ENCODE measurements at places on chromosomes 3 and 15. TPM values are rescaled to one million over a fixed set of nuclear protein-coding genes. Genes with fewer than 3 reads are reported as not detected.

The GRK7 gene
- 0.04 TPM for total RNA-seq

The GOLGA8S gene
- 0.18 TPM for total RNA-seq

The GAP43 gene
- total RNA-seq = 4.3 TPM

The ZNF860 gene
- 0.62 TPM for total RNA-seq

The ATP13A4 gene
- total RNA-seq = 0.62 TPM

The EBLN2 gene
- 5.3 TPM for total RNA-seq

The GHRL gene
- total RNA-seq = 0.40 TPM

The GPR156 gene
- total RNA-seq = 2.1 TPM

The SNTN gene
- total RNA-seq = not detected

The ROBO2 gene
- 7.2 TPM for total RNA-seq

The CHCHD6 gene
- 9.3 TPM for total RNA-seq
